Fibroblast of skin of scalp (primary cell): ENCODE measurements at places on chromosomes 11 and 22.

DNA sequence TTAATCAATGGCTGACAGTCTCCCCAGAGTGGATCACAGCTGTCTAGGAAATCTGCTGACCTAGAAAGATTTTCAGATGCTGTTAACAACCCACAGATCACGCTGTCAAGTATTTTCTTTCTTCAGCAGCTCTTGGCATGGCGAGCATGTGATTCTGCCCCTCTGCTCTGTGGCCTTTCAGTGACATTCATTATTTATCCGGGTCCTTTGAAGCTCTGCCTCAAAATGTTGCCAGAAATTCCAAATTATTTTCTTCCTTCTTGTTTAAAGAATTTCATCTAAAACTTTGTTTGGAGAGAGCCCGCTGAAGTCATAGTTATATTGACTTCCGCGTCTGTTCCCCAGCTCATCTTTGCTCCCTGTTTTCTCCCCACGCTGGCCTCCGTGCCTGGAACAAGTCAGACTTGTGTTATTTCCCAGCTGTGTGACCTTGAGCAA lies 134.1 kb downstream of the COMMD9 start:
- DNase-seq, result no peak

GRCh38 chr11:26708736-26709456 lies 13.0 kb downstream of the SLC5A12 start:
- peak; percentile 34 for DNase-seq

DNA sequence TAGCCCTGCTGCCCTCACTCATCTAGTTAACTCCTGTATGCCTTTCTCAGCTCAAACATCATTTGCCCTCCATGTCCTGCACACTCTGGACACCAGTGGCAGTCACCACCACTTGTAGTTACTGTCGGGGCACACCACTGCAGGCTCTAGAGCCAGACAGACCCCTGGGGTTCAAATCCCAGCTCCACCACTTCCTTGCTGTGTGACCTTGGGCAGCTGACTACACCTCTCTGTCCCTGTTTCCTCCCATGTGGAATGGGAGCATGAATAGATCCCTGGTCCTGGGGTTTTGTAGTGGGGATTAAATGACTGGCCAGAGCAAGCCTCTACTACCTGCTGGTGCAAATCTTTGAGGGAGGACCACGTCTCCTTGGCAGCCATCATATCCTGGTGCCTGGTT lies 7.8 kb upstream of the IFT27 start:
- DNase-seq, result no peak

DNA sequence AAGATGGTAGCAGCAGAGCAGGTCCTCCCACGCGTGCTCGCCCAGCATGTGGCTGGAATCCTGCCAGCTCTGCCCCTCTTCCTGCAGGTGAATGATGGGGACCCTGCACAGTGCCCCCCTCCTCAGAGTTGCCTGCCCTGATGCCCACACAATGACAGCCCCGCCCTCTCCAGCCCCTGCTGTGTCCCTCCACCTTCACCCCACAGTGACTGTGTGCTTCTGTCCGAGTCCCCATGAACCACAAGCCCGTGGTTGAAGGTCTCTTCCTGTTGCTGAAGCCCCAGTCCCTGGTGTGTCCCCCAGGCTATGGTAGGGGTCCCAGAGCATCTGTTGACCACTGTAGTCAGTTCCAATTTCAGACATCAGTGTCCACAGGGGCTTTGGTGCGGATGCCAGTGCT lies 71.0 kb downstream of the BRD1 start:
- no peak for DNase-seq

- no peak for DNase-seq
These were observed 695.7 kb downstream of the BRD1 start for GRCh38 chr22:49132009-49132408.

- DNase-seq, result no peak
These were observed 545.0 kb downstream of the ETS1 start for GRCh38 chr11:128042290-128042751.

DNA sequence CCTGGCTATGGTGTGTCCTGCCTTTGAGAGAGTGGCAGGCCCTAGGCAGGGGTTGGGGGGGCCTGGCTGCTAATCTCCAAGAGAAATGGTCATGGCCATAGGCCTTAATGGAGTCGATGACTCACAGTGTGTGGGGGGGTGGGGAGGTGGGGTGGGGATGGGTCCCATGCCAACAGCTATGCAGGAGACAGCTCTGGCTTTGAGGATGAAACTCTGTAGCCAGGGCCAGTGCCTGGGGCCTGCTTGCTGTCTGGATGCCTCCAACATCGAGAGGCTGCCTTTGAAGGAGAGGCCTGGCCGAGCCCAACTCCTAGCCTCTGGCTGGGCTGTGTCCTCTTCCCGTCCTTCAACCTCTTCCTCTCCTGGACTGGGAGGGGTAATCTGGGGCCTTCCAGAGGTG lies 23.9 kb upstream of the TSPAN18 start:
- DNase-seq, result peak; percentile 38

DNA sequence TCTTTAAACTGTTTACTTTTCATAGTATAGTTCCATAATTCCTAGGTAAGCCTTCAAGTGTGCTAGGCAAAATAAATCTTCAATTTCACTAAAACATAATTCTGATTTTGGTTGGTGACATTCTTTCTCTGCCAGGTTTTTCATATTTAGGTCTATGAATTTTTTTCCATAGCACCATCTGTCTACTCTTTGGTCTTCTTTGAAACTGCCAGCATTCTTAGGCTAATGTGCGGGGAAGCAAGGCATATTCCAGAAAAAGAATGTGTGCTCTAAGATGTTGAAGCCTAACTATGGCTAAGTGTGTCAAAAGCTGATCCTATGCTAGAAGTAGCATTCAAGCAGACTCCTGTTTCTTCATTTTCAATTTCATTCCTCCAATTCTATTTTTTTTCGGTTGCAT lies 213.9 kb upstream of the C11orf87 start:
- no peak for DNase-seq

- no peak for DNase-seq
These were observed 9.0 kb upstream of the COMT start for GRCh38 chr22:19932367-19933206.
